RWPE2 (cell line): ENCODE measurements at places on chromosomes 16 and 17.

DNA sequence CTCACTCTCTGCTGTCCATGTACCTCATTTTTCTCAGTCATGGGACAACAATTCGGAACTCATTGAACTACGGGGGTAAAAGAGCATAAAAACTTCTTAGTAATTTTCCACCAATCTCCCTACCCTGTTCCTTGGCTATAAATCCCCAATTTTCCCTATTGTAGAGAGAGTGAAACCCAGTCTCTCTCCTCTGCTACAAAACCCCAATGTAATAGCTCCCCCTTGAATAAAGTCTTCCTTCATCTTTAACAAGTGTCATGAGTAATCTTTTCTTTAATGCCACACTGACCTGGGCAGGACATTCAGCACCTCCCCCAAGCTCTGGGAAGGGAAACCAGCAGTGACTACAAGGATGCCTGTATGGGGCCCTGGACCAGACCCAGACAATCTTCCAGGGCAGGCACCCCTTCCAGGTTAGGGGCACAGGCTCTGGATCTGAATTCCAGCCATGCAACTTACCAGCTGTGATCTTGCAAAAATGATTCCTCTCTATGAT, 10.2 kb upstream of the EIF1 start:
- peaks cover 12% of the 10 kb centered on the region for H3K4me1 ChIP-seq
- no peaks in the 10 kb centered on the region for H3K36me3 ChIP-seq
- peak overlapping the region; percentile 4 for H3K4me3 ChIP-seq
- no peak for DNase-seq
- H3K27me3 ChIP-seq: no peaks in the 10 kb centered on the region

- no peaks in the 10 kb centered on the region for H3K27me3 ChIP-seq
- H3K36me3 ChIP-seq: no peaks in the 10 kb centered on the region
- no peak for DNase-seq
- H3K4me1 ChIP-seq: peaks cover 11% of the 10 kb centered on the region
- no peak overlapping the region for H3K4me3 ChIP-seq
These were observed 74.7 kb downstream of the TBC1D16 start for GRCh38 chr17:79960788-79961522.

DNA sequence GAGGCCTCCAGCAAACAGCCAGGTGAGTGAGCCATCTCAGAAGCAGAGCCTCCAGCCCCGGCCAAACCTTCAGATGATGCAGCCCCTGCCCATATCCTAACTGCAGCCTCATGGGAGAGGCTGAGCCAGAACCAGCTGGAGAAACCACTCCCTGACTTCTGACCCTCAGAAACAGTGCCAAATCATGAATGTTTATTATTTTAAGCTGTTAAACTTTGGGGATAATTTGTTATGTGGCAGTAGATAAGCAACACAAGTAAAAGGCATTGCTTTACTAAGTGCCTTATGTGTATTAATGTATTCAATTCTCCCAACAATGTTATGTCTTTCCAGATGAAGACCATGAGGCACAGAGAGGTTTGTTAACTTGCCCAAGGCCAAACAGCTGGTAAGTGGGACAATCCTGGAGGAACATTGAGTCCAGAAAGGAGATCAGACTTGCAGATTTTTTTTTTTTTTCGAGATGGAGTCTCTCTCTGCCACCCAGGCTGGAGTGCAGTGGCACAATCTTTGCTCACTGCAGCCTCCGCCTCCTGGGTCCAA, 59.6 kb downstream of the SOCS1 start:
- peaks cover 14% of the 10 kb centered on the region for H3K4me1 ChIP-seq
- DNase-seq: no peak
- no peaks in the 10 kb centered on the region for H3K27me3 ChIP-seq
- H3K27ac ChIP-seq: no peak overlapping the region
- no peak overlapping the region for H3K4me3 ChIP-seq
- no peaks in the 10 kb centered on the region for H3K36me3 ChIP-seq

- DNase-seq: no peak
- peaks cover 35% of the 10 kb centered on the region for H3K27me3 ChIP-seq
These were observed 2.9 kb downstream of the SMPD3 start for GRCh38 chr16:68445458-68445857.

DNA sequence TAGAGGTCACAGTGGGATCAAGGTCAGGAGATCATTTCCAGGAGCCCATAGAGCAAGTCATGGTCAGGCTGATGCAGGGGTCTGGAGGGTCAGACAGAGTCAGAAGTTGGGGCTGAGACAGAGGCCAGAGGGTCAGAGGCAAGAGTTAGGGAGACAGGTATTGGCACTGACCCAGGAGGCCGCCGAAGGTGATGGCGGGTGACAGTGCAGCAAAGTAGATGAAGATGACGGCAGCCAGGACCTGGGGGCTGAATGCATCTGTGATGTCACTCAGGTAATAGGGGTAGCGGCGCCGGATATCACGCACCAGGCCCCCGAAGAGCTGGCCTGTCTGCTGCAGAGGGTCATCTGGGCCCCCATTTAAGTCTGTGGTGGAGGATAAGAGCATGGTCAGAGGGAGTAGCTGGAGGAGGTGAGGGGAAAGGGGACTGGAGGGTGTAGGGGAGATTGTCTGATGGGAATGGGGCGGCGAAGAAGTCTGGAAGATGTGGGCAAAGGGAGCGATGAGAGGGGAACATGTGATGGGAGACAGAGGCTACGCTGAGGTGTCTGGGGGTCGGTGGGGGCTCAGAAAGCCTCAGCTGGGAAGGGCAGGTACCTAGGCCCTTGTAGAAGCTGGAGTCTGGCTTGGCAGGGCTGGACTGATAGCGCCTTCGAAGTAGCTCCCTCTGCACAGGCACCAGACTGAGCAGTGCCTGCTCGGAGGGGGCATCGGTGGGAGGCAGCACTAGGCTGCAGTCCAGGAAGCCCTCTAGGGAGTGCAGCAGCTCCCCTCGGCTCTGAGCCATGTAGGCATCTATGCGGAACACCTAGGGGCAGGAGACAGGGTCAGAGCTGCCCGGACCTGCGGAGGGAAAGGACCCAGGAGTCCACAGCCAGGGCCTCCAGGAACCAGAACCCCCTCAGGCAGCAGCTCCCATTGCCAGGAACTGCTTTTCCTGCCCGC, 9.8 kb downstream of the SLC4A1 start:
- H3K4me1 ChIP-seq: no peaks in the 10 kb centered on the region
- DNase-seq: no peak

GRCh38 chr17:29588562-29589411, 661 bp downstream of the GIT1 start:
- H3K4me1 ChIP-seq: peaks cover 49% of the 10 kb centered on the region
- no peaks in the 10 kb centered on the region for H3K27me3 ChIP-seq
- DNase-seq: no peak
- H3K4me3 ChIP-seq: peak overlapping the region; percentile 79

DNA sequence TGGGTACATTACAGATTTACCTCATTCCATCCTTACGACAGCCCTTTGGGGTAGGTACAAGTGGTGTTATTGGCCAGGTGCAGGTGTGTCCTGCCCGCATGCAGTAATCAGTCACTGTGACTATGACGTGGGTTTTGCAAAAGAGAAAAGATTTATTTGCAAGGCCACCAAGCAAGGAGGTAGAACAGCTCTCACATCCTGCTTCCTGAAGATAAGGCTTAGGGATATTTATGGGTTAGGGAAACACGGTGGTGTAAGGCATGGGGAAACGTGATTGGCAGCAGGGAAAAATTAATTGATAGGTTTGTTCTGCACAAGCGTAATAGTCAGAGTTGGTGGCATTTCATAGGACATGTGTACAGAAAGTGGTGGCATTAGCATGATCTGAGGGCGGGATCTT, 214.8 kb downstream of the PARN start:
- H3K4me3 ChIP-seq: no peak overlapping the region
- no peak overlapping the region for H3K27ac ChIP-seq
- no peaks in the 10 kb centered on the region for H3K27me3 ChIP-seq
- H3K4me1 ChIP-seq: no peaks in the 10 kb centered on the region
- DNase-seq: no peak
- no peaks in the 10 kb centered on the region for H3K36me3 ChIP-seq

DNA sequence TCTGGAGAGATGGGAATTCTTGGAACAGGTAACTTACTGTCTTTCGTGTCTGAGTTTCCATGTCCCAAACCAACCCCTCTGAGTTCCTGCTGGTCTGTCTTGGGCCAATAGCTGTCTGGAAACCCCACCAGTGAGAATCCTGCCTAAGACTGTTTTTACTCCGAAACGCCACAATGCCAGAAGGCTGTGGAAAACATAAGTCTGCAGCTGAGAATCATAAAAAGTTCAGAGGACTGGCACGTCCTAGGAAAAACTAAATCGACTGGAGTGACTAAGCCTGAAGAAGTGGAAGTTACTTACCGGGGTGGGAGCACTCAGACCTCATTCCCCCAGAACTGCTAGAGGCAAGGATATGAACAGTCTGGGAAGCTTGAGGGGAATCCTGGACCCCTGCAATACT, 13.3 kb downstream of the LRRC75A start:
- DNase-seq: no peak
- H3K27ac ChIP-seq: no peak overlapping the region
- H3K4me1 ChIP-seq: peaks cover 9% of the 10 kb centered on the region

DNA sequence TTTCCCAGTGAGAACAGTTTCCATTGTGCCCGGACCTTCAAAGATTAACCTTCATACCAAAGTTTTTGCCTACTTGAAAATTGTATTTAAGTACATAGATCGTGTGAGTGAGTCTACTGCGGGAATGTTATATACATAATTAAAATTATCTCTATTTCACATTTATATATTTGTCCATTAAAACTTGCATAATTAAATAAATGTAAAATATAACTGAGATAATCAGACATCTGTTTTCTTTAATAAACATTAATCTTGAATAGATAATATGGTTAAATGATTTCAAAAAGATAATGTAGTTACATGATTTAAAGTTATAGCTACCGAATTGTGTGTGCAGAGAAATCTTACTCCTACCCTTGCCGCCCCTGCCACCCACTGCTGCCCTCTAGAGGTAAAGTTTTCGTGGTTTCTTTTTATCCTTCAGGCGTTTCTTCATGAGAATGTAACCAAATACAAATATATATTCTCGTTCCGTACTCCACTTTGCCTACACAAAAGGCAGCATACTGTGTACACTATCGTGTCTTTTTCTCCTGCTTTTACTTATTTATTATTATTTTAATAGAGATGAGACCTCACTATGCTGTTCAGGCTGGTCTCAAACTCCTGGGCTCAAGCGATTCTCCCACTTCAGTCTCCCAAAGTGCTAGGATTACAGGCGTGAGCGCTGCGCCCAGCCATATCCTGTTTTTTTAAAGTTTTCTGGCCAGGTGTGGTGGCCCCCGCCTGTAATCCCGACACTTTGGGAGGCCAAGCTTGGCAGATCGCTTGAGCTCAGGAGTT, 35.6 kb downstream of the RPA1 start:
- H3K4me3 ChIP-seq: no peak overlapping the region
- H3K4me1 ChIP-seq: no peaks in the 10 kb centered on the region
- DNase-seq: no peak
- H3K27ac ChIP-seq: no peak overlapping the region
- H3K27me3 ChIP-seq: no peaks in the 10 kb centered on the region

DNA sequence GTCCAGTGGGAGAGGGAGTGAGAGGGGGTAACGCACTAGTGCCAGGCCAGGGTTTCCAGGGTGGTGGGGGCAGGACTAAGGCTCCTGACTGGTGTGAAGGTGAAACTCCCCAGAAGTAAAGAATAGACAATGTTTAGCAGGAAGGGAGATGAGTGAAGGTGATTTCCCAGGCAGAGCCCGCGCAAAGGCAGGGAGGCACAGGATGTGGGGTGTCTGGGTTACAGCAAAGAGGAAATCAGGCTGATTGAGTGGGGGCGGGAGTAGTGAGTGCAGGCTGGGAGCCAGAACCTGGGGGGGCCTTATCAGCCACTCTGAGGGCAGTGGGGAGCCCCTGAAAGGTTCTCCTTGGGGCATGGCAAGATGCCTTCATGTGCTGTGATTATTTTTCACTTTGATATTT, 167.5 kb downstream of the UTP18 start:
- DNase-seq: no peak
- no peak overlapping the region for H3K4me3 ChIP-seq
- H3K27me3 ChIP-seq: no peaks in the 10 kb centered on the region
- H3K4me1 ChIP-seq: no peaks in the 10 kb centered on the region
- H3K36me3 ChIP-seq: no peaks in the 10 kb centered on the region

- no peaks in the 10 kb centered on the region for H3K27me3 ChIP-seq
- H3K36me3 ChIP-seq: peaks cover 49% of the 10 kb centered on the region
- no peak overlapping the region for H3K27ac ChIP-seq
- no peak overlapping the region for H3K4me3 ChIP-seq
- DNase-seq: no peak
- no peaks in the 10 kb centered on the region for H3K4me1 ChIP-seq
These were observed 20.3 kb downstream of the CLUH start for GRCh38 chr17:2691069-2691871.

DNA sequence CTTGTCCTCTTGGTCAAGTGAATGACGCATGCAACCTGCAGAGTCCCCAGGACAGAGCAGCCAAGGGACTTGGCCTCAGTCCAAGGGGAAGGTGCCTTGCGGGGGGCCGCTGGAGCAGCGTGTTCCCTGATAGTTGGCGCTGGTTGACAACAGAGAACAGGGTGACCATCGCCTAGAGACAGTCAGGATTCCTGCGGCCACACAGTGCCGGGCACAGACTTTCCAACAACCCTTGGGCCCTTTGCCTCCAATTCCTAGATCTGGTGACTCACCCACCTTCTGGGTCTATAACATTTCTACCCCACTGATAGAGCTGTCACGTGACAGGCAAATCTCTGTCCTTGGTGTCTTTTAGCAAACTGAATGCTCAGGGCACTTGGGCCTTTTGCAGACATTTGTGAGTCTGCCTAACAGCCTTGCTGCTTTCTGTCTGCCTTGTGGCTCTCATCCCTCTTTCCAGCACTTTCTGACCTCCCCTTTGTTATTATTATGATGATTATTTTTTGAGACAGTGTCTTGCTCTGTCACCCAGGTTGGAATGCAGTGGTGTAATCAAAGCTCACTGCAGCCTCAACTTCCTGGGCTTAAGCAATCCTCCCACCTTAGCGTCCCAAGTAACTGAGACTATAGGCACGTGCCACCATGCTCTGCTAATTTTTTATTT, 11.9 kb upstream of the TEDC2 start:
- H3K4me3 ChIP-seq: no peak overlapping the region
- H3K27ac ChIP-seq: no peak overlapping the region

- H3K4me3 ChIP-seq: no peak overlapping the region
- H3K27me3 ChIP-seq: no peaks in the 10 kb centered on the region
- no peaks in the 10 kb centered on the region for H3K4me1 ChIP-seq
- DNase-seq: no peak
- no peak overlapping the region for H3K27ac ChIP-seq
These were observed 12.3 kb downstream of the LRRC3C start for GRCh38 chr17:39939588-39940419.

DNA sequence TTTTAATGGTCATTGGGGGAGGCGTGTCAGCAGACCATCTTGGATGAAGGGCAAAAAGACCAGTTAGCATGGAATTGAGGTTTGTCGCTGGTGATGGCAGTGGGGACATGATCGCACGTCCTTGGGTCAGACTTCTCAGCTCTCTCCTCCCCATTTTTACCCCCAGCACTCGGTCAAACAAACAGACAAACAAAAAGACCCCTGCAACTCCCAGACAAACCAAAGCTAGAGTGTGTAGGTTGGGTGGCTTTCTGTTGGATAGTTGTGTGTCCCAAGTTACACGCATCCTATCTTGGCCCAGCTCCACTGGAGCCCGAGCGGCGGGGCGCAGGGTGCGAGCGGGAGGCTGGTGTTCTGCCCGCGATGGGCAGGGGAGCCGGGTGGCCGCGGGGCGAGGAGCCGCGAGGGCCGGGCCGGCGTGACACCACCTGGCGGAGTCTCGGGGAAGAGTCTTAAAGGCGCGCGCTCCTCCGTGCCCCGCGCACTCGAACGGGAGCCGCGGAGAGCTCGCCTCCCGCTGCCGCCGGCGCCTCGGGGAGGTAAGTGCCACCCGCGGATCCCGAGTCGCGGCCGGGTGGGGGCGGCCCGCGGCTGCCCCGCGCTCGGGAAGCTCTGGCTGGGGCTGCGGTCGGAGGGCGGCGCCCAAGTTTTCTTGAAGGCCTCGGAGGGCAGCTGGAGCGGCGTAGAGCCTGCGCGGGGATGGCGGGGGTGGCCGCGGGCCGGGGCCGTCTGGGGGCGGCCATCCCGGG, 18.5 kb upstream of the NTN1 start:
- H3K4me3 ChIP-seq: peak overlapping the region; percentile 32
- H3K27me3 ChIP-seq: peaks cover 21% of the 10 kb centered on the region
- no peaks in the 10 kb centered on the region for H3K4me1 ChIP-seq
- no peak for DNase-seq
- H3K27ac ChIP-seq: no peak overlapping the region
